Cardiac muscle cell (in vitro differentiated cells and primary cell): ENCODE measurements at places on chromosomes 6 and 20. TPM values are rescaled to one million over a fixed set of nuclear protein-coding genes. Genes with fewer than 3 reads are reported as not detected.

HCK gene
- total RNA-seq = not detected in 2 replicates

ANGPT4 gene
- total RNA-seq = 0.21 and 0.80 TPM in 2 replicates

PLA2G7 gene
- total RNA-seq = not detected in 2 replicates

SSTR4 gene
- total RNA-seq = not detected in 2 replicates

SIRPB2 gene
- not detected in 2 replicates for total RNA-seq

TBXT gene
- not detected in 2 replicates for total RNA-seq

RPS6KA2 gene
- 24.0 and 26.4 TPM in 2 replicates for total RNA-seq

DNA sequence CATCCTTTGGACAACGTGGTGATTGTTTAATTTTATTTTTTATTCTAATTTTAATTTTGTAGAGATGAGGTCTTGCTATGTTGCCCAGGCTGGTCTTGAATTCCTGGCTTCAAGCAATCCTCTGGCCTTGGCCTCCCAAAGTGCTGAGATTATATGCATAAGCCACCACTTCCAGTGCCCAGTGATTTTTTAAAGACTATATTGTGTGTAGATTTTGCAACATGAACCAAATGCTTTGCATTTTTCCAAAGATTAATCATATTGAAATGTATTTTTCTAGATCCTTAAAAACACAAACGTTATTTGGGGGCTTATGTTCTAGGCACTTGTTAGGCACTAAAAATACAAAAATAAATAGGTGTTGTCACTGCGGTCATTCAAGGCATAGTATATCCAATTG, 117.6 kb upstream of the CCN2 start:
- H3K27ac ChIP-seq = no peak overlapping the region
- H3K27me3 ChIP-seq = no peaks in the 10 kb centered on the region
- H3K4me1 ChIP-seq = no peaks in the 10 kb centered on the region
- H3K4me3 ChIP-seq = no peak overlapping the region

- H3K4me1 ChIP-seq = no peaks in the 10 kb centered on the region
- no peak for DNase-seq
- H3K27me3 ChIP-seq = no peaks in the 10 kb centered on the region
- peaks cover 8% of the 10 kb centered on the region for H3K36me3 ChIP-seq
These were observed 20.5 kb upstream of the GJA10 start for GRCh38 chr6:89873721-89874120.

- no peaks in the 10 kb centered on the region for H3K27me3 ChIP-seq
- no peak for DNase-seq
- H3K4me1 ChIP-seq = no peaks in the 10 kb centered on the region
- H3K27ac ChIP-seq = no peak overlapping the region
- H3K4me3 ChIP-seq = no peak overlapping the region
- no peaks in the 10 kb centered on the region for H3K36me3 ChIP-seq
These were observed 40.6 kb downstream of the CGA start for GRCh38 chr6:87054143-87054833.

DNA sequence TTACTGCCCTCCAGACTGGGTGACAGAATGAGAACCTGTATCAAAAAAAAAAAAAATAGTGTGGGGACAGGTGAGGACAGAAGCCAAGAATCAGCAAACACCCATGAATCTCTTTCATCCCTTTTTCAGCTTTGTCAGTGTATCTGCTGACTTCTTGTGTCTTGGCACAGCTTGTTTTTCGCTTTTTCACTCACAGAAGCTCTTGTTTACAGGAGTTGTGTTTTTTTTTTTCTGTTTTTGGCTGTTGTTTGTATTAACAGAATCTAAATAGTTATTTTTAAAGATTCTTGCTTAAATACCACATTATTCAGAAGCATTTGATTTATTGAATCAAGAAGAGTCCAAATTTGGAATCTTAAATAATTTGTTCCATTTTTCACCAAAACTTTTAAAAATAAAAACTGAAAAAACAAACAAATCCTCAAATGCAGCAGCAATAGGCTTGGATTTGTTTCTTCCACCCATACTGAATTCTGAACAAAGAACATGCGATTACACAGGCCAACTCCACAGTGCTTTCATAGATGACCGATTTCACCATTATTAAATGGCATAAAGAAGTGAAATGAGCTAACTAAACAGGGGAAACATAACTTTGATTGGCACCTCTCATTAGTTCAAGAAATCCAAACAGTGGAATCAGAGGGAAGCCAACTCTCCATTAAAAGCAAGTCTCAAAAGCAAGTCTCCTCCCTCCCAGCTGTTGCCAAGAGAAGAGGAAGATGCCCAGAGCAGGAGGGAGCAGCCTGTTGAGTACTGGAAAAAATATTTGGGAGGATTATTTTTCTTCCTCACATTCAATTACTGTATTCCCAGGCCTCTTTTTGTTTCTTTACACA, 27.2 kb upstream of the GPR63 start:
- no peak for DNase-seq
- no peak overlapping the region for H3K4me3 ChIP-seq

DNA sequence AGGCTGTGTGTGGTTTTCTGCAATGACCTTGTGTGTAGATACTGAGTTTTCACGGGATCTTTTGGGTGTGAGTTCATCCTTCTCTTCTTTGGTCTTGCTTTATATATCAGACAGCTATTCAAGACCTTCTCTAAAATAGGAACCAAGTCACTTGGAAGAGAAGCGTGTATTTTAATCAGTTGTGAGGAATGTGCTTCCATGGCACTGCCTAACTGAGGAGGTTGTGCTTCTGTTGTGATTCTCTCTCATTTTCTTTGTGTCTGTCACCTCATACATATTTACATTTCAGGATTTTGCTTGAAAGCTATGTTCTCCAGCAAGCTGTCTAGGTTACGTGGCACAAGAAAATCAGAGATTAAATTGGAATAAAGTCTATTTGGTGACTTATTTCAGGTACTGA, 428.7 kb downstream of the QKI start:
- H3K4me1 ChIP-seq = no peaks in the 10 kb centered on the region
- no peak overlapping the region for H3K27ac ChIP-seq
- no peak for DNase-seq
- no peaks in the 10 kb centered on the region for H3K36me3 ChIP-seq
- no peaks in the 10 kb centered on the region for H3K27me3 ChIP-seq

DNA sequence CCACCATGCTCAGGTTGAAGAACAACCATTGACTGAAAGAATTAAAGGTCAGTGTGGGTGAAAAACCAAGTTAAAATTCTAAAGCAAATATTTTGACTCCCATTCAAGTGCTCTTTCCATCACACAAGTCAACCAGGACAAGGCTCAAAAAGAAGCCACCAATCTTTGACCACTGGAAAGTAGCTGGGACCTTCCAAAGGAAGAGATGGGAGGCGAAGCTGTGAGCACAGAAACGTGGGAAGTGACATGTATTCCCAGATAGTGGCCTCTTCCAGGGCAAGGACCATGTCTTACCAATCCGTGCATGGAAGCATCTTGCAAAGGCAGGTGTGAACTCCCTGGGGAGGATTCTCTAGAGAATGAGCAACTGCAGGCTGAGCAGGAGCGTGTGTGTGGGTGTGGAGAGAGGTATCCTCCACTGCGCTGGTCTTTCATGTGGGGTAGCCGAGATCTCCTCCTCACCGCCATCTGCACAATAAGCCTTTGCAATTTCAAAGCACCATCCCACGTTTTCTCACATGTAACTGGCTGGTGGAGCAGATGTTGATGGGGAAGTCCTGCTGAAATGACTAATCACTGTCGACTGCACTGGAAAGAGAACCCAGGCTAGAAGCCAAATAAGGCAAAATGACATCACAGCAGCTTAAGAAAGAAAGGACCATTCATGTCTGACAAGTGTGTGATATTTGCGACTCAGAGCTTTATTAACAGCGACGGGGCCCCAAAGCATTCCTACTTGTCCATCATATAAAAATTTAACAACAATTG, 189.4 kb upstream of the RREB1 start:
- no peaks in the 10 kb centered on the region for H3K36me3 ChIP-seq
- H3K4me3 ChIP-seq = no peak overlapping the region
- no peaks in the 10 kb centered on the region for H3K27me3 ChIP-seq
- no peak overlapping the region for H3K27ac ChIP-seq
- DNase-seq = no peak
- no peaks in the 10 kb centered on the region for H3K4me1 ChIP-seq

GRCh38 chr6:34717466-34717865, 20.9 kb upstream of the ILRUN start:
- no peaks in the 10 kb centered on the region for H3K4me1 ChIP-seq
- DNase-seq = no peak
- no peaks in the 10 kb centered on the region for H3K36me3 ChIP-seq
- H3K27ac ChIP-seq = no peak overlapping the region
- H3K4me3 ChIP-seq = no peak overlapping the region

GRCh38 chr6:389622-390021, 1.9 kb upstream of the IRF4 start:
- no peak for DNase-seq
- H3K4me3 ChIP-seq = no peak overlapping the region
- H3K27me3 ChIP-seq = peaks cover 98% of the 10 kb centered on the region
- no peaks in the 10 kb centered on the region for H3K36me3 ChIP-seq

DNA sequence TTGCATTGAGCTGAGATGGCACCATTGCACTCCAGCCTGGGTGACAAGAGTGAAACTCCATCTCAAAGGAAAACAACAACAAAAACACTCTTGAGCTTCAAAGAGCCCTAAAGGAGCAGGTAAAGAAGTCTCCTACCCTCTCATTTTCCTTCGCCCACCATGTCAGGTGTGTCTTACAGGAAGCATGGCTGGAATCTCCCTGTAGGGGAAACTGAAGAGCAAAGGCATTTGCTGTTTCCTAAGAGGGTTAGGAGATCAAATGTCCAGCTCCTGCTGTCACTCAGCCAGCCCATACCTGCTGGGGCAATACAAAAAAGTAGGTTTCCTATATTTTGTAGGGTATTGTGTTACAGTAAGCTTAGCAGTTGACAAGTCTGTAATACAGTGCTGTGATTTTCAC, 43.3 kb downstream of the SPATA2 start:
- no peaks in the 10 kb centered on the region for H3K27me3 ChIP-seq
- peaks cover 3% of the 10 kb centered on the region for H3K4me1 ChIP-seq
- no peak overlapping the region for H3K27ac ChIP-seq
- H3K36me3 ChIP-seq = no peaks in the 10 kb centered on the region
- no peak for DNase-seq
- H3K4me3 ChIP-seq = no peak overlapping the region

DNA sequence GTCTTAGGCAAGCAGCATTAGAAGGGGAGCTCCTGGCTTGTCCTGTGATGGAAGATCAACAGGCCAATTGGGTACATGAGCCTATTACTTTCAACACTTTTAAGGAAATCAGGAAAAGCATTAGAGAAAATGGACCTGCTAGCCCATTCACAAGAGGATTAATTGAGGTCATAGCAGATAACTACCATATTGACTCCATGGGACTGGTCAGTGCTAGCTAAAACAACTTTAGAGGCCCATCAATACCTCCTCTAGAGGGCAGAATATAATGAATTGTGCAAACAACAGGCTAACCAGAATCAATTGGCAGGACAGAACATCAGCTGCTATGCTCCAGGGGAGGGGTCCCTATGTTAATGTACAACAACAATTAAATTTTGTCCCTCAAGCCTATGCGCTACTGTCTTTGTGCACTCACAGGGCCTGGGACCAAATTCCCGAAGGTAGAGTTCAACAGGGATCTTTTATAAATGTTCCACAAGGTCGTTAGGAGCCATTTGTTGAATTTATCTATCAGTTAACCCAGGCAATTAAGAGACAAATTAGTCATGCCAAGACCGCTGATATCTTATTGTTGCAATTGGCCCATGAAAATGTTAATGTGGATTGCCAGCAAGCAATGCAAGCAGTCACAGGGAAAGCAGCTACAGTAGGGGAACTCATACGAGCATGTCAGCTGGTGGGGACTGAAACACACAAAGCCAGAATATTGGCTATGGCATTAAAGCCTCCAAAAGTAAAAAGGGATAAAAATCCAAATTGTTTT, 106.6 kb upstream of the BTN3A2 start:
- H3K27ac ChIP-seq = no peak overlapping the region
- H3K27me3 ChIP-seq = no peaks in the 10 kb centered on the region
- no peak overlapping the region for H3K4me3 ChIP-seq
- no peaks in the 10 kb centered on the region for H3K36me3 ChIP-seq
- DNase-seq = peak; percentile 8

- no peaks in the 10 kb centered on the region for H3K36me3 ChIP-seq
- peaks cover 17% of the 10 kb centered on the region for H3K4me1 ChIP-seq
- no peak overlapping the region for H3K4me3 ChIP-seq
- peak overlapping the region; percentile 7 for H3K27ac ChIP-seq
- no peaks in the 10 kb centered on the region for H3K27me3 ChIP-seq
- DNase-seq = no peak
These were observed 79.8 kb upstream of the EEF1E1 start for GRCh38 chr6:8181951-8182845.

DNA sequence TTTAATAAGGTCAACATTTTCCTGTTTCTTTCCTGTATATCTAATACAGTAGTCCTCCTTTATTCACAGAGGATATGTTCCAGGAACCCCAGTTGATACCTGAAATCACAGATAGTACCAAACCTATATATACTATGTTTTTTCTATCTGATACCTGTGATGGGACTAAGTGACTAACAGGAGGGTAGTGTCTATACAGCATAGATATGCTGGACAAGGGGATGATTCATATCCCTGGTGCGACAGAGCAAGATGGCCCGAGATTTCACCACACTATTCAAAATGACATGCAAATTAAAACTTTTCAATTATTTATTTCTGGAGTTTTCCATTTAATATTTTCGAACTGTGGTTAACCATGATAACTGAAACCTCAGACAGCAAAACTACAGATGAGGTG, 281.1 kb downstream of the LAMA2 start:
- no peaks in the 10 kb centered on the region for H3K4me1 ChIP-seq
- no peaks in the 10 kb centered on the region for H3K36me3 ChIP-seq
- H3K27ac ChIP-seq = no peak overlapping the region
- DNase-seq = no peak
- no peak overlapping the region for H3K4me3 ChIP-seq

DNA sequence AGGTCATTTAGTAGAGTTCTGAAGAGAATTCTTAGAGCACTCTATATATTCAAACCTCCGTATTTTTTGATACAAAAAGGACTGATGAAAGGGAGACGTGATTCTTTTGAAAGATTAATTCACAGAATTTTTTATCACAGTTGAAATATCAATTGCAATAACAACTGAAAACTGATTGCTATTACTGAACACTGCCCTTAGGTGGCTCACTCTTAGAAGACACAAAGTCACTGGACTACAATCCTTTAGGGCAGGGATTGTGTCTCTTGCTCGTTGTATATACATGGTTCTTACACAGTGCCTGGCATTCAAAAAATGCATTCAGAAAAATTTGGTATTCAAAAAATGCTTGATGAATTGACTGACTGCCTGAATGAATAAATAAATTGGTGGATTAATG, 17.1 kb upstream of the CALHM6 start:
- no peak overlapping the region for H3K4me3 ChIP-seq
- H3K27me3 ChIP-seq = no peaks in the 10 kb centered on the region
- peak; percentile 14 for DNase-seq
- no peaks in the 10 kb centered on the region for H3K4me1 ChIP-seq
- no peaks in the 10 kb centered on the region for H3K36me3 ChIP-seq
- H3K27ac ChIP-seq = no peak overlapping the region
